ENCODE measurements at places on chromosomes 2 and 18.

- no peak for DNase-seq
These were observed 122.8 kb upstream of the MSH6 start for GRCh38 chr2:47660168-47660567.

DNA sequence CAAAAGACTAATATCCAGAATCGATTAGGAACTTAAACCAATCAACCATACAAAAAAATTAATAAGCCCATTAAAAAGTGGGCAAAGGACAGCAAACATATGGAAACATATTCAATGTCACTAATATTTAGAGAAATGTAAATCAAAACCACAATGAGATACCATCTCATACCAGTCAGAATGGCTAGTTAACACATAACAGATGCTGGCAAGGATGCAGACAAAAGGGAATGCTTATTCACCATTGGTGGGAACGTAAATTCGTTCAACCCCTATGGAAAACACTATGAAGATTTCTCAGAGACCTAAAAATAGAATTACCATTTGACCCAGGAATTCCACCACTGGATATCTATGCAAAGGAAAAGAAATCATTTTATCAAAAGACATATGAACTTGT lies 468.2 kb upstream of the ST6GAL2 start:
- no peak for DNase-seq

GRCh38 chr2:156331572-156332283 lies 793 bp downstream of the NR4A2 start:
- no peak for DNase-seq

DNA sequence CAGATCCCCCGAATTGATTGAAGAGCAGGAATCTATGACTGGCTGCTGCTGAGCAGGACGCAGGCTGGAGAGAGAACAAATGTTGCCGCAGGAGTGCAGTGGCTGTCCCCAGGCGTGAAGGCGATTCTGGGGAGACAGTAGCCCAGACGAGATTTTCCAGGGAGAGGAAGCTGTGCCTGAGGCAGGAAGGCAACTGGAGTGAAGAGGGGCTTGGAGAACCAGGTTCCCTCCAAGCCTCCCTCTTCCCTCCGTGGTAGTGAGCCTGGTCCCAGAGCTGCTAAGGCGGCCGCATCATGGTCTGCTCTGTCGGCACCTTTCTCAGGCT lies 1.3 kb upstream of the NPPC start:
- DNase-seq: no peak

DNA sequence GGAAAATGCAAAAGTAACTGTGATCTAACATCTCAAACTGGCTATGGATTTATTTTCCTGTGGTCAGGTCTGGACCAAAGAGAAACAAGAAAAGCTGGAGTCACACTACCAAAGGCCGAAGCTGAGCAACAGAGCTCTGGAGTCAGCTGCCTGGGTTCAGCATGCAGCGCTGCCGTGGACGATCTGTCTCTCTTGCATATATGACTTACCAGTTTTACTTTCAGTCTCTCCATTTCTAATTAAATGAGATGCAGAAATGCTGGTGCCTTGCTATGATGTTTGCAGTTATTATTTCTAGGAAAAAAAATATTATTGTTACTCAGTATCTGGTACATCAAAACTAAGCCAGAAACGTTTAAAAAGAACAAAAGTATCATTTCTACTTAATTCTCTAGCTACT lies 813.2 kb downstream of the RNF144A start:
- no peak for DNase-seq

DNA sequence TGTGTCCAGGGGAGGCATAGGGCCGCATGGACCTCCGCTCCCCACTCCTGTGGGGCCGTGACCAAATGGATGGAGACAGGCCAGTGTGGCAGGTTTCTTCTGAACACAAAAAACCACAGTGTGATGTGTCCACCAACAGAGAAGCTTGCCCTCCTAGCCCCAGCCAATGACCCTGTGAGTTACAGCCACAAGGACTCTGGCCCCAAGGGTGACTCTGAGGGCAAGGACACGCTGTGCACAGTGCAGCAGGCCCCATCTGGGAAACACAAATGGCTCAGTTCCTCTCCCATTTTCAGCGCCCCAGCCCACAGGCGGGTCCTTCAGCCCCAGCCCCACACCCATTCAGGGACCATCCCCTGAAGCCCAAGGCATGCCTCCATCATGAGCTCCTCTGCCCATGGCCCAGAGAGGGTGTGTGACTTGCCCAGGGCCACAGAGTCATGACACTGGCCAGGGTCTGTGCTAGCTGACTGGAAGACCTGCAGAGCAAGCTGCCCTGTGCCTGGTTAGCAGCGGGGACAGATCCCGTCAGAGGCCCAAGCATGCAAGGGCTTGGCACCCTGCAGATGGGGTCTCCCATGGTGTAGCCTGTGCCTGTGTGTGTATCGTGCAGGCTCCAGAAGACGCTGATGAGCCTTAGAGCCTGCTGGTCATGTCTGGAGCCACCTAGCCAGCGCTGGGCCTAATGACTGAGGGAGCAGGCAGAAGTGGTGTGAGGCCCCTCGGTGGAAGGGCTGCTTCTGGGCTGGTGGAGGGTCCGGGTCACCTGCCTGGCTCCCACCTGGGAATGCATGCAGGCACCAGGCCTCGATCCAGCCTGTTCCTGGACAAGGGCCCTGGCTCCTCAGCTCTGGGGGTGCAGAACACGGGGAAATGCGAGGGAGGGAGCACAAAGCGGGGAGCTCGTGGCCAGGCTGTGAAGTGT lies 47.7 kb downstream of the HS6ST1 start:
- no peak for DNase-seq

GRCh38 chr2:36753706-36754221 lies 57.3 kb downstream of the VIT start:
- DNase-seq: no peak

DNA sequence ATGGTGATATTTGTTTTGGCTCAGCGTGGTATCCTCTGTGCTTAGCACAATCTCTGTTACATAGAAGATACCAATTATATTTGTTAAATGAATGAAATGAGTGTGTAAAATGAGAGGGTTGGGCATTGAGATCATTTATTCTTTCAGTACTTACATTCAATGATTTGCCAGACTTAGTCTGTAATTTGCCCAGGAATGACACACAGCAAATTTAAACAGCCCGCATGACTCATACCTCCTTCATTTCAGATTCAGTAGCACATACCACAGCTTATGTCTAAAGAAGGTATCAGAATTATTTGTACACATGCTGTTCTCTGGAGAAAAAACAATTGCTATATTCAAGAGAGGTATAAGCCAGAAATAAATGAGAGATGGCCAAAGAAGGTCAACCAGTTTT lies 37.0 kb downstream of the KLHL14 start:
- DNase-seq: no peak

DNA sequence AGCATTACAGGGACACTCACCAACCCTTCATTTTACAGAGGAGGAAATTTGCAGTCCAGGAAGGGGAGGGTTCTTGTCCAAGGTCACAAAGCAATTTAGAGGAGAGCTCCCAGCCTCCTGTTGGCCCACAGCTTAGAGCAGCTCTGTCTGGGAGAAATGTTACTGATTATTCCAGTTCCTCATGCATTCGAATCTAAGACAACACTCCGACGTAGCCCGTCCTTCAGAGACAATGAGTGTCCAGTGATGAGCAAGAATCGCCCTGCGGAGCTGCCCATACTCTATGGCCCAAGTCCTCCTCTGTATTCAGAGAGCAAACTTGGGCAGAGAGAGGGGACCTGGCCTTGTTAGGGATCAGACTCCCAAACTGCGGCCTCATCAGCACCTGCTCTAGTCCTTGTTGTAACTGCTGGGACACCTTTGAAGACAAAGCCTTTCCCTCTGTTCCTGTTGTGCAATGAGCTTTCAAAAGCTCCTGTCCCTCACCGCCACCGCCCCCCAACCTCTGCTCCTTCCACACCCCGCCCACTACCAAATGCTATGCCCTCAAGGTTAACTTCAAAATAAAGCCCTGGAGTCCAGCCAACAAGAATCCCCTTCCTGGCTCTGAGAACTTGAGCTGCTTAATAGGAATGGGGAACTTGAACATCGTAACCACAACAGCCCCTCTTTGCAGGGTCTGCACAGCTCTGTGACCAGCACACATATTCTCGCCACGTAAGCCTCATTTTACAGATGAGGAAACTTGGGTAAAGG lies 234.8 kb upstream of the SMAD2 start:
- DNase-seq: no peak

DNA sequence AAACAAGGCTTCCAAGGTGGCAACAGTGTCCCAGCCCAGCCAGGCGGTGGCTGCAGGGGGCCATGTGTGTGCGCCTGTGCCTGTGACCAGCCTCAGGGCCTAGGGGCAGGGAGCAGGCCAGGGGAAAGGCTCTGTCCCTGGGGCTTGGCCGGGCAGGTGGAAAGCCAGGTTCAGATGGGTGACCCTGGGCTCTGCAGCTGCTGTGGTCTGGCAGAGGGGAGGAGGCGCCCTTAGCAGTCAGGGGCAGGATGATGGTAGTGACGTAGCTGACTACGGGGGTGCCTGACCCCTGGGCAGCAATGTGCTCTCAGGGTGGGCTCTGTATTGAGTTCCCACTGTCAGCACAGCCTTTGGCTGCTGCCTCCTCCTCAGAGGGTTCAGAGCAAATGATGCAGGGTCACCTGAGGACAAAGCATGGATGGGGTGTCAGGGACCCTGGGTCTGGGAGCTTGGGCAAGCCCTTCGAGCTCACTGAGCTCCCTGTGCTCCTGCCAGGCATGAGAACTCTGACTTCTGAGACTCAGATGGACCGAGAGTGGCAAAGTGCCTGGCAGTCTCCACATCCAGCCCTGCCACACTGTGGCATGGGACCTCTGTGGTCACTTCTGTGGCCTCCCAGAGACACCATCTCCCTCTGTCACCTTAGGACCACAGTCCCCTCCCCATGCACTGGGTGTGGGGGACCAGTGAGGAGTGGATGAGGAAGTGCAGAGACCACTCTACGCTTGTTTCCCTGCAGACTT lies 56.6 kb upstream of the ALPP start:
- no peak for DNase-seq

GRCh38 chr2:203887677-203888076 lies 20.1 kb downstream of the CTLA4 start:
- DNase-seq: no peak

- peak; percentile 5 for DNase-seq
These were observed 25.2 kb downstream of the FBXO36 start for GRCh38 chr2:229947544-229947943.

DNA sequence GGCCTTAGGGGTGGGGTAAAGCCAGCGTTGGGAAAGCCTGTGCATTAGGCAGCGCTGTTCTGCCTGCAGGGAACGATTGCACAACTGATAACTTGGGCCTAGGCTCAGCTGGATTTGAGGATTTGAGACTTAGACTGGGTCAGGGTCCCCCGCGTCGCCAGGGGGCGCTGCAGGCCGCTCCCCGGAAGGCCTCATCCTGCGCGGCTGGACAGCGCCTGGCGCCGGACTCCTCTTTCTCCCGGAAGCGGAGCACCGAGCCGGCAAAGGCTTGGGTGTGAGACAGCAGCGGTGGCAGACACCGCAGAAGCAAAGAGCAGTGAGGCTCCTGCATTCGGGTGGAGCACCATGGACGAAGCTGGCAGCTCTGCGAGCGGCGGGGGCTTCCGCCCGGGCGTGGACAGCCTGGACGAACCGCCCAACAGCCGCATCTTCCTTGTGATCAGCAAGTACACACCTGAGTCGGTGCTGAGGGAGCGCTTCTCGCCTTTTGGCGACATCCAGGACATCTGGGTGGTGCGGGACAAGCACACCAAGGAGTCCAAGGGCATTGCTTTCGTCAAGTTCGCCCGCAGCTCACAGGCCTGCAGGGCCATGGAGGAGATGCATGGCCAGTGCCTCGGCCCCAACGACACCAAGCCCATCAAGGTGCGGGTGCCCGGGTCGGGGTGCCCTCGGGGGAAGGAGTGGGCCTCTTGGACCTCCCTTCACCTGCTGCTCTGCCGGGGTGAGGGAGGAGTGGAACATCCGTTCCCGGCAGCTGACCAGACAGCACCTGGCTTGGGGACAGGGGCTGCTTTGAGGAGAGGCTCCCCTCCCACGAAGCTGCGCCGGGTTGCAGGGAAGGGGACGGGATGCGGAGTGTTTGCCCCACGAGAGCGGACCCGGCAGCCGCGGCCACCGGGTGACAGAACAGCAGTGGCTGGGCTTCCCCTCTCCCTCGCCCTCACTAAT lies at the start of gene RBM45:
Gene RBM45, plus strand, starts transcription at position 236 of the 951 bp plus-strand sequence. Its CDS starts 110 bp downstream, at position 346.
- DNase-seq: peak; percentile 77

- DNase-seq: no peak
These were observed 55.0 kb downstream of the MTHFD2 start for GRCh38 chr2:74253306-74253970.

DNA sequence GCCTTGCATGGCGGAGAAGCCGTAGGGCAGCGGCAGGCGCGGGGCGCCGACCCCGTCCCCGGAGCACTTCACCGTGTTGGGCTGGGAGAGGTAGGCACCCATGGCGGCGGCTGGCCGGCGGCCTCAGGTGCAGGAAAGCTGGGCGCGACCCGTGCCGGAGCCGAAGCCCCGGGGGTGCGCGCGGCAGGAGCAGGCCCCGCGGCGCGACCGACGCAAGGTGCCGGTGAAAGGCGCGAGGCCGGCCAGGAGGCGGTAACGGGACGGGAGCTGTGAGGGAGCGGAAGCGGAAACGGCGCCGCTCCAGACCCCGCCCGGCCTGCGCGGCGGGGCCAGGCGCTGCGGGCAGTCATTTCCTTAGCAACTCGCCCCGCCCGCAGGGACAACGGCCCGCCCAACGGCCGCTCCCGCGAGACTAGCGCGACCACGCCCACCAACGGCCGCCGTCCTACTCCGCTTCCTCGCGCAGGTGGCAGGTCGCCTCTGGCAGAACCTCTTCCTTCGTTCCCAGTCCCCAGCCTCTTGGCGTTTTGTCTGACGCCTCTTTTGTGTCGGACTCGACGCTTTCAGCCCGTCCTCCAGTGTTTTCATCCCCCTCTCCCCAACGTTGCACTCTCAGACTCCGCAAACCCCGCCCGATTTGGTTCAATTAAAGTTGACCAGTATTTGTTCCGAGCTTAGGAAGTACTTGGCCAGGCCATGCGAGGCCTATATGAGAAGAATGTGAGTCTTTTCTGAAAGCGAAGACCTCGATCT lies at the start of gene PPM1G:
Gene PPM1G, minus strand, starts transcription at position 271 of the 753 bp plus-strand sequence. Its CDS starts 169 bp downstream, at position 102.
- peak; percentile 76 for DNase-seq

DNA sequence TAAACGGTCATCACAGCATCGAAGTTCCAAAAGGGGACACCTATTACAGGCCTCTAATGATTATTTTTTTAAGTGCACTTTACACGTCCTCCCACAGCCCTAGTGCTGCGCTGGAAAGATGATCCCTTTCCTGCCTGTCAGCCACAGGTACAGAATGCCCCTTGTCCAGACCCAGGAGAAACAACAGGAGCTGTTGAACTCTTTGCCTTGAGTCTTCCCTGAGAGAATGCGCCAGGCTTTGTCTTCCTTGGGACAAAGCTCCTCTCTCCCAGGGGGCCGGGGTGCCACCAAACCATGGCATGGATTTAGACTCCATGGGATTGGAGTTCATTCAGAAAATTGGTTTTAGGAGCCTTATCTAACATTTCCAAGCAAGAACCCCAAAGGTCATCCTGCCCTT lies 319.0 kb upstream of the SOX11 start:
- DNase-seq: no peak

GRCh38 chr2:9638532-9638931 lies 7.7 kb upstream of the YWHAQ start:
- DNase-seq: no peak

DNA sequence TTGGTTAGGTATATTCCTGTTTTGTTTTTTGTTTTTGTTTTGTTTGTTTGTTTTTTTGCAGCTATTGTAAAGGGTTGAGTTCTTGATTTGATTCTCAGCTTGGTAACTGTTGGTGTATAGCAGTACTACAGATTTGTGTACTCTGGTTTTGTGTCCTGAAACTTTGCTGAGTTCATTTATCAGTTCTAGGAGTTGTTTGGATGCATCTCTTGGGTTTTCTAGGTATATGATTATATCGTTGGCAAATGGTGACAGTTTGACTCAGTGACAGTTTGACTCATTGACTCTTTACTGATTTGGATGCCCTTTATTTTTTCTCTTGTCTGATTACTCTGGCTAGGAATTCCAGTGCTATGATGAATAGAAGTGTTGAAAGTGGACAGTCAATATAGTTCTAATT lies 53.7 kb downstream of the APLF start:
- no peak for DNase-seq
